ENCODE measurements at places on chromosomes 12 and 14. TPM values are rescaled to one million over a fixed set of nuclear protein-coding genes. Genes with fewer than 3 reads are reported as not detected.

GRCh38 chr14:100536721-100537445 is 50.3 kb downstream of the BEGAIN start:
- no peak for DNase-seq

- no peak for DNase-seq
These were observed 8.9 kb downstream of the WNK1 start for GRCh38 chr12:761256-761655.

GRCh38 chr14:35333264-35333730 is 41.1 kb downstream of the PSMA6 start:
- no peak for DNase-seq

DNA sequence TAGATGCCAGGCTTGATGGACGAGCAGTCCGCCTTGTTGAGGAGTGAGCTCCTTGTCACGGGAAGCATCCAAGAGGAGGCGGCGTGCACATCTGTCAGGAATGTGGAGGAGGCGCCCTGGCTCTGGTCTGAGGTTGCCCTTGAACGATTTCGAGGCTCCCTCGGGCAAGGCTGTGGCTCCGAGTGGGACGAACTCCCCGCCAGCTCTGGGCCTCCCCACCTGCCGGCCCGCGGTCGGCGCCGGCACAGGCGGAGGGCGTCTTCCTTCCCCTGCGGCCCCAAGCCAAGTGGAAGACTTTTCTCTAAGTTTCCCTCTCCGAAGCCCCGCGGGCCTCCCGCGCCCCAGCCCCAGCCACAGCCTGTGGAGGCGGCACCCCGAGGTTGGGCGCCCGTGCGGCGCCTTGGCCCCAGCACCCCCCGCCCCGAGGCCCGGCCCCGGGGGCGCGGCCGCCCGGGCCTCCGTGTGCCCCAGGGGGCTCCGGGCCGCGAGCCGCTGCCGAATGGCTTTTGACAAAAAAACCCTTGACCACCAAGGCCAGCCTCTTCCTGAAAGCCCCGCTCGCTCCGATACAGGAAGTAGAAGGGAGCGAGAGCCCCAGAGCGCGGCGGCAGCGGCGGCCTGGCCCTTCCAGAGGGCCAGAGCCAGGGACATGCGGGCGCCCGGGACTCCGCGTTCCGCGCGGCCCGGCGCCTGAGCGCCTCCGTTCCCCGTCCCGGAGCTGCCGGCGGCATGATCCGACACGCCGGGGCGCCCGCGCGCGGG is at the start of gene RIN3:
TSS of gene RIN3 (plus strand) at position 578 of the 762 bp plus-strand sequence. CDS start at position 730, 152 bp downstream.
- peak; percentile 48 for DNase-seq

GRCh38 chr12:11650286-11651281 is 1.1 kb downstream of the ETV6 start:
- DNase-seq = peak; percentile 49

GRCh38 chr12:108646600-108647579 is 13.2 kb upstream of the SELPLG start:
- DNase-seq = no peak

Gene PTGDR
- 0.38 TPM for polyA plus RNA-seq

Gene IRAK3
- 7.0 TPM for polyA plus RNA-seq
